ENCODE measurements at places on chromosomes 1 and 21. TPM values are rescaled to one million over a fixed set of nuclear protein-coding genes. Genes with fewer than 3 reads are reported as not detected.
A peak's percentile ranks its signal among the peaks of the same experiment; 100 is the strongest.

GRCh38 chr1:14639291-14640050 is 41.0 kb downstream of the KAZN start:
- DNase-seq = no peak

DNA sequence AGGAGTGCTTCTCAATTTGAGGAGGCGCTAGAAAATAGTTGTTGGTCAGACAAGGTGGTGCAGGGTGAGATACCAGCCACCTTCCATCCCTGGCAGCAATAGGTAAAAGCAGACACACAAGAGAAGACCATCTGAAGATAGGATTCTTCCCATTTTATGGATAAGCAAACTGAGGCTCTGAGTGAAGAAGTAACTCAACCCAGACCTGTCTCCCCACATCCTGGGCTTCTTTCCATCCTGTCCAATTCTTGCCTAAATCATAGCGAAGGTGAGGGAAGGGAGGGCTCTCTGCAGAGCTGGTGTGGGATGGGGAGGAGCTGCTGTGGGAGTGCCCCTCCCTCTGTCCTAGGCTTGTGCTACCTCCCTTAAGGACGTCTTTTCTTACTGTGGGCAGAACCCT is 11.3 kb upstream of the KDF1 start:
- no peak for DNase-seq

DNA sequence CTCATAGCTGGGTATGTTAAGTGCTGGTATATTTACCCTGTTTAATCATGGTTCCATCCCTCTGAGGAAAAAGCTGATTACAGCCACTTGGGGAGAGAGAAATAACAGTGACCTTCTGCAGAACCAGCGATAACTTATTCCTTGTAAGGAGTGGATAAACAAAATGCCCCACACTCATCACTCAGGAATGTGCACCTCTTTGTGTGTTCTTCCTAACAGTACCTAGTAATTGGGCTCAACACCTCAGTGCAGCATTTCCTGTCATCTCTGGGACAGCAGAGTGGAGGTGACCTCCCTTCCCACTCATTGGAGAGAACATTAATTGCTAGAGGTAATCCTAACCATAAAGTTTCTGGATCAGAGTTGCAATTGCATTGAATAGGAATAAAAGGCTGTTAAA is 112.5 kb upstream of the F3 start:
- DNase-seq = no peak

GRCh38 chr1:229124520-229125124 is 146.3 kb upstream of the RAB4A start:
- peak; percentile 55 for DNase-seq

- DNase-seq = no peak
Measured at GRCh38 chr1:187411118-187411517, 582.4 kb downstream of the PLA2G4A start.

GRCh38 chr1:241802863-241803262 is 45.1 kb upstream of the EXO1 start:
- no peak for DNase-seq

DNA sequence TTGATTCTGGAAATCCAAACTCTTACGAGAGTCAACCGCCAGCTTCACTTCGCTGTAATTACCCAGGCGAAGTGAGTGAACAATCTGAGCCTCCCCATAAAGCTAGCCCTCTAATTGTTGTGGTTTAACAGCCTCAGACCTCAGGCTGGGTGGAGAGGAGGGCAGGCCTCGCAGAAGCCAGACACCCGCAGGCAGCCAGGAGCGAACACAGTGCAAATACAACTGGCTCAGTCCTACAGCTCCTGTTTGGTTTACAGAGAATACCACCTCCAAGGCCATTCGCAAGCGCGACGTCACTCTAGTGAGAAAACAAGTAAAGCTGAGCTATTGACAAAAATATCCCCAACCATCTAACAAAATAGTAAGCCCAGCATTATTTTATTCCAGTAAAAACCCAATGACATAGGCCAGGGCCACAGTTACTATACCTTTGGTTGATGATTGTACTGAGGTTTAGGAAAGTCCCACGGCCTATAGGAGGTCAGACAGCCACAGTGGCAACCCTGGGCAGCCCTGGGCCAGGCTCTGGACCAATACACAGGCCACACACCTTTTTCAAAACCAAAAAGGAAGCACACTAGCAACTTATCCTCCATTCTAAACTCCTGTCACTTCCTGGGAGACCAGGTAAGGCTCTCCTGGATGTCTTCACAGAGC is 163.3 kb downstream of the ETS2 start:
- no peak for DNase-seq

CYP4Z1 gene
- 1.0 TPM for polyA plus RNA-seq

AGMAT gene
- 1.8 TPM for polyA plus RNA-seq

TRIM67 gene
- polyA plus RNA-seq = 0.26 TPM

TNFSF18 gene
- polyA plus RNA-seq = 0.16 TPM

TGFB2 gene
- polyA plus RNA-seq = 4.5 TPM

LAMB3 gene
- 1.7 TPM for polyA plus RNA-seq

OR2T2 gene
- not detected for polyA plus RNA-seq

Measured in testis (tissue), 5 donors.